ENCODE measurements at places on chromosomes 1 and 21.

GRCh38 chr1:35269201-35269988 lies 886 bp downstream of the ZMYM4 start:
- DNase-seq: no peak

DNA sequence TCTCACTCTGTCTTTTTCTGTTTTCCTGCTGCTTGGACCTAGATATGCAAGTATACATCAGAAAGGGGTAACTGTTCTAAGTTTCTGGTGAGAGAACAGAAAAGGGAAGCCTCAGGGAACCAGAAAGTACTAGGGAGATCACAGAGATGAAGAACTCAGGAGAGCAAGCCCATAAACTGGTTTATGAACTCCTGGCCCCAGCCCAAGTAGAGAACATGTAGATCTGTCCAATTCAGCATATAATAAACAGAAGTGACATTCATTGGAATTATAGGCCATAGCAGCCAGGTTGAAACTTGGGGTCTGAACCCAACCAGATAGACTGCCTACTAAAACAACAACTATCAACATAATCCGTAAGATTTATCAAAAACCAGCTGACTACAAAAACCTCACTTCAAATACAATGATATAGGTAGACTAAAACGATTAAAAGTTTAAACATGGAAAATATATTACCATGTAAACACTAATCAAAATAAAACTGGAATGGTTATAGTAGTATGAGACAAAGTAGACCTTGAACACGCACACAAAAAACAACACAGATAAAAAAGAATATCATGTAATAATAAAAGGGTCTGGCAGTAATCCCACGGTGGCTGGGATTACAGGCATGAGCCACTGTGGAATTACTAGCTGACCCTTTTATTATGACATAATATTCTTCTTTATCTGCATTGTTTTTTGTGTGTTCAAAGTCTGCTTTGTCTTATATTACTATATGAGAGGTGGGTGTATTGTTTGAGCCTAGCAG lies 65.0 kb downstream of the ZSWIM5 start:
- no peak for DNase-seq

GRCh38 chr1:225424562-225425200 lies 3.2 kb downstream of the LBR start:
- no peak for DNase-seq

- no peak for DNase-seq
Measured at GRCh38 chr1:186772228-186772627, 56.5 kb upstream of the PLA2G4A start.

- DNase-seq: peak; percentile 15
Measured at GRCh38 chr1:160862203-160863060, at the start of gene CD244. TSS of gene CD244 (minus strand) at chr1:160862887. CDS start at chr1:160862677, 210 bp downstream.

DNA sequence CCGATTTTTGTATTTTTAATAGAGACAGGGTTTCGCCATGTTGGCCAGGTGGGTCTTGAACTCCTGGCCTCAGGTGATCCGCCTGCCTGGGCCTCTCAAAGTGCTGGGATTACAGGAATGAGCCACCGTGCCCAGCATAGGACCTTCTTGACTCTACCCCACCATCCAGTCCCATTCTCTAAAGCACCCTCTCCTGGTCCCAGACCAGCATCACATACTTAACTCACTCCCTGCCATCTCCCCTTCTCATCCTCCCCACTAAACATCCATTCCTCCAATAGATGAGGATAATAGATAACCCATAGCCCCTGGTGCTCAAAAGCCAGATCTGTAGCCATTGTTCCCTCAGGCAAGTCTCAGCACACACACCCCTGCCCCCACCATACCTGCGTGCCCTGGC lies 2.1 kb downstream of the ENTREP3 start:
- DNase-seq: no peak
